ENCODE measurements at places on chromosomes 13 and 19.
A peak's percentile ranks its signal among the peaks of the same experiment; 100 is the strongest.

- no peak for DNase-seq
Observed at GRCh38 chr19:4068047-4068966, 1.6 kb upstream of the ZBTB7A start.

- DNase-seq = no peak
Observed at GRCh38 chr13:80881942-80882445, 541.1 kb upstream of the SPRY2 start.

DNA sequence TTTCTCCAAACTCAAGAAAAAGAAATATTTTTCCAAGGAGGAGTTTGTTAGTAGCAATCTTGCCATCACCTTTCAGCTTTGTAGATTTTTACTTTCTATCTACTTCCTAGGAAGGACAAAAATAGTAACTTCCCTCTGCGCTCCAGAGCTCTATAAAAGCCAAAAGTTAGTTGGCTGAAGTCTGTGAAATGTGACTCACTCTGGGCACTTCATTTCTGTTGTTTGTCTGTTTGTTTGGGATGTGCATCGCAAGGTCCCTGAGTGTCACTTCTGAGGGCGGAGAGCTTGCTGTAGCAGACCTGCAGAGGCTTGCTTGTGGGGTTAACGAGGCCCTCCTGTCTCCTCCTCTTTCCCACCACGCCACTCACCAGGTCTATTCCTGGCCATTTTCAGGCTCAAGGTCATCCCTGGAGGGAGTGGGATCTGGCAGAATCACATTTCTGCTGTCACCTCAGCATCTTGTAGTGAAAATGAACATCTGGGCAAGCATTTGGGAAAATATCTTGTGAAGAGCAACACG is 307.6 kb downstream of the GPC6 start:
- DNase-seq = no peak

GRCh38 chr19:45554481-45554880 is 30.1 kb downstream of the OPA3 start:
- DNase-seq = no peak

DNA sequence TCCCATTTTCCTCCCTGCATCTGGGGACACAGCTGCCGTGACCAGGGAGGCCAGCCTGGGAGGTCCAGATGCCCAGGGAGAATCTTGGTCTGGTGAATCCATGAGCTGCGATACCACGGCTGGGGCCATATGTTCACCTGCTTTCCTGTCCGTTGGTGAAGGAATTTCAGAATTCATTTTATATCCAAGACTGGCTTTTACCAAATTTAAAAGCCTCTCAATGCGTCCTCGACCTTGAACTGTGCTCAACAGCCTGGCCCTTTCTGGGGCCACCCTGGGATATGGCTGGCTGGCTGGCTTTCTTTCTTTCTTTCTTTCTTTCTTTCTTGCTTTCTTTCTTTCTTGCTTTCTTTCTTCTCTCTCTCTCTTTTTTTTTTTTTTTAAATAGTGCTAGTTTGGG is 22.2 kb upstream of the GDF15 start:
- DNase-seq = no peak

DNA sequence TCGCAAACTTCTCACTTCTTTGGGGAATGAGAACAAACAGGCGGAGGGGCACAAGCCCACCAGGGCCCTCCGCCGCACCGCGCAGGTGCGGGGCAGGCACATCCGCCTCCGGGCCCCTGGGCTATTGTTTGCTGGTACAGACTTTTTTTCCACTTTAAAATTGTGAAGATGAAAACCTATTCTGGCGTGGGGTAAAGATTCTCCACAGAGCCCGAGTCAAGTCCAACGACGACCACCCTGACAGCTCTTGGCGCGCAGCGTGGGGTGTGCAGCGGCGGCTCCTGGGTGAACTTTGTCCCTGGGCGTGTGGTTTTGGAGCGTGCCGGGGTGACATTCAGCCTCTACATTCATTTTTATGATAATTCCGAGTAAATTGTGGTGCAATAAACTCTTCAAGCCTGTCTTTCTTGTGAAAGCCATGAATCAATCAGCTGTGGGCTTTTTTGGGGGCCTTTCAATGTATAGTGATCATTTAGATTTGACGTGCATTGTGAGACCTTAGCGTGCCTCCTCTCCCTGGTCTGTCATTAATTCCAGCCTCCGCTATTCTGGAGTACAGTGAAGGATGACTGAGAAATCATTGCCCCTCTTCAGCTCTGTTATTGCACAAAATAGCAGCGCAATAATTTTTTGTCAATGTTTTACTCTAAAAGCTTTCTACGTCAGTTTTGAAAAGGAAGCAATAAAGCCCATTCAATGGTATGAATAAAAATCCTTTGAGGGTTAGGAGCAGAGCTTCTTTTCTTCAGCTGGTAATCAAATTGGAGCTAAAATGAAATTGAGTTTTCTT is 90.0 kb downstream of the TEX29 start:
- DNase-seq = no peak

- no peak for DNase-seq
Observed at GRCh38 chr13:30799356-30799824, 64.0 kb downstream of the ALOX5AP start.

DNA sequence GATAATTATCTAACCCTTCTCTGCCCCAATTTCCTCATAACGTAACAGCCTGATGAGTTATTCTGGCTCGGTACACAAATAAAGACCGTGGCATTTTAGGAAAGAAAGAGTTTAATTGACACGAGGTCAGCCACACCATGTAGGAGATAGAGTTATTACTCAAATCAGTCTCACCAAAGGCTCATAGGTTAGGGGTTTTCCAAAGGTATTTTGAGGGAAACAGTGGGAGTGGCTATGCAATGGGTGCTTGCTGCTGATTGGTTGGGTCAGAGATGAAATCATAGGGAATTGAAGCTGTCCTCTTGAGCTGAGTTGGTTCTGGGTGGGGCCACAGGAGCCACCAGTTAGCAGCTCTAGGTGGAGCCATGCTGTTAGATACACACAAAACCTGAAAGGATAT is 137.5 kb downstream of the FREM2 start:
- DNase-seq = peak; percentile 18

DNA sequence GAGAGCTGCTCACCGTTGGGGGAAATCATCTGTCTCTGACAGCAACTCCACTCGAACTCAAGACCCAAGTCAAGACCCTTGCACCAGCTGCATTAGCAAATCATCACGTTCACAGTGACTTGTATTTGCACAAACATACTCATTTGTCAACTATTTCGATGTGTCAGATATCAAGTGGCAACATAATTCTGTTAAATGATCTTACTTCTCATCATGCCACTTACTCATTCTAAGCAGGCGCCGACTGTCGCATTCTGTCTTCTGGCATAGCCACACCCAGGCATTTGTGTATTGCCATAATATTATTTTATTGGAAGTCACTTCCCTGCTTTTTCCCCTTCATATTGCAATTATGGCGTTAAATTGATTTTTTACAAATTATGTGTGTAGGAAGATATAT is 23.0 kb upstream of the ATP1A3 start:
- DNase-seq = no peak

- DNase-seq = peak; percentile 62
Observed at GRCh38 chr19:49847731-49848696, 2.9 kb upstream of the PTOV1 start.

DNA sequence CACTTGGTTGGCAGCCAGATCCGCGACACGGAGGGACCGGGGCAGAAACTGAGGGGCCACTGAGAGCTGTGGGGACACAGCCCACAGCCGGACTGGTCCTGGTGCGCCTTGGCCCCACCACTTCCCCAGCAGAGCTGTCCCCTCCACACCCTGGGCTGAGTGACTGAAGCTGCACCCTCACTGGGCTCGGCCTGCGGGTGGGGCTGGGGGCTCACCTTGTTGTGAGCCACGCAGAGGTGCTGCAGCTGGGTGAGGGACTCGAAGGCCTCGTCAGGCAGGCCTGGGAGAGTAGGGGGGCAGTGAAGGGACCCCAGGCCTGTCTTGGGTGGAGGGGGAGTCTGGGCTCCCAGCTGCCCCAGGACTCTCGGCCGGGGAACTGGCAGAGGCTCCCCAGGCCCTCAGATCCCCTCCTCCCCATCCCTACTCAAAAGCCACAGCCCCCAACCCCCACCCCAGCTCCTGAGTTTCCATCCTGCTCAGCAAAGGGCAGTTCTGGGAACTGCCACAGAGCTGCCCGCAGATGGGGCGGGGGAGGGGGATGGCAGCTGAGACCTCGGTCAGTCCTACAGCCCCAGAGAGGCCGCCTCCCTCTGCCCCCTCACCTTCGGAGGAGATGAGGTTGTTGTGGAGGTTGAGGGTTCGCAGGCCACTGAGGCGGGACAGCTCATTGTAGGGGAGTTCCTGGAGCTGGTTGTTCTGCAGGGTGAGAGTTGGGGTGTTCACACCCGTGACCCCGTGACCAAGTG is 2.3 kb downstream of the PODNL1 start:
- DNase-seq = no peak

DNA sequence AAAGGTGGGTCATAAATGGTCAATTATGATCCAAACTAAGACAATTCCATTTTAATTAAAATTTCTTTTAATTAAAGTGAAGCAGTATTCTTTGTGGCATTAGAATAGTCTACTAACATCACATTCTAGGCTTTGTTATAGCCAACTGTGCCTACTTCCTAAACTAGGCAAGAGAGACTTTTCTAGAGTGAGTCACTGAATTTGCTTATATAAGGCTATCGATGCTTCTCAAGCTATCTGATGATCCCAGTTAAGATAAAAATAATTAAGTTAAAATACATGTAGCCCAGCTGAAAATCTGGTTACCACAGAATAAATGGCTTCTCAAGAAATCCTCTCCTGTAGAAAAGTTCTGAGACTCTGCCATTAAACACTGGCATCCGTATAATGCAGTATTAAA is 12.5 kb downstream of the ANKRD10 start:
- DNase-seq = no peak

GRCh38 chr13:99542788-99543406 is 41.6 kb downstream of the TM9SF2 start:
- peak; percentile 89 for DNase-seq

GRCh38 chr13:71255633-71256032 is 611.4 kb downstream of the DACH1 start:
- no peak for DNase-seq

DNA sequence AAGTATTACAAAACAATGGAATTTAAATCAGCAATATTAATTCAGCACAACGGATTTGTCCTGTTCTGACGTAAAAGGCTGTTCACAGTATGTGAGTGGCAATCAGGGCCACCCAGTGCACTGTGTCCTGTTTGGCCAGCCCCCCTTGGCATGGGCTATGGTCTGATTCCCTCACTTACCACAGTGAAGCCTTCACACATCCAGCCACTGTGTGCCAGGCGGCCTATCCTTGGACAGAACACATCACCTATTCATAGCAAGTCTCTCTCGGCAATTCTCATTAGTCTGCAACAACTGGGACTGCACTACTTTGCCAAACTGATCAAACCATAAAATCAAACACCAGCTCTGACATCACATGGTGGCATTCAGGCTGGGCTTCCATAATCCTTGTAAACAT is 221.5 kb upstream of the TSHZ3 start:
- no peak for DNase-seq
